ENCODE measurements at places on chromosomes 6 and 20. TPM values are rescaled to one million over a fixed set of nuclear protein-coding genes. Genes with fewer than 3 reads are reported as not detected.

SERINC1 gene
- 308 TPM for total RNA-seq

TUBE1 gene
- 29.4 TPM for total RNA-seq

DLL1 gene
- total RNA-seq: 0.15 TPM

GSTA4 gene
- total RNA-seq: 68.5 TPM

ULBP3 gene
- total RNA-seq: 28.4 TPM

SDC4 gene
- 113 TPM for total RNA-seq

SLC4A11 gene
- 0.44 TPM for total RNA-seq

C20orf141 gene
- not detected for total RNA-seq

Data from smooth muscle cell of trachea (primary cell).